Thyroid gland (tissue), 4 donors: ENCODE measurements at places on chromosomes 4 and X. TPM values are rescaled to one million over a fixed set of nuclear protein-coding genes. Genes with fewer than 3 reads are reported as not detected.

DNA sequence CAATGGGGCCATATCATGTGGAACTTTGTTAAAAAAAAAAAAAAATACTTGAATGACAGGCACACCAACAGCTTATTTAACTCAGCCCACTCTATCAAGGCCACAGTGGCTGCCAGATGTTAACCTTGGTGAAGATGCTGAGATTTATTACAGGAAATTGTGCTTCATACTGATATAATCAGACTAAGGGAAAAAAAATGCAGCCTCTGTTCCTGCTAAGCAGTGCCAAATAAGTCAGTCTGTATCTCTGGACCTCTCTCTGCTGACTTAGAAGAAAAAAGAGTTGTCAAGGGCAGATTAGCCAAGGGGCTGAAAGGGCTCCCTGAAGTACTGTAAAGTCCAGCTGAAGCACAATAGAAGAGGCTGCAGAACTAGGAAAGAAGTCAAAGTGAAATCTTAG, 677.7 kb upstream of the HTR2C start:
- DNase-seq, result no peak

DNA sequence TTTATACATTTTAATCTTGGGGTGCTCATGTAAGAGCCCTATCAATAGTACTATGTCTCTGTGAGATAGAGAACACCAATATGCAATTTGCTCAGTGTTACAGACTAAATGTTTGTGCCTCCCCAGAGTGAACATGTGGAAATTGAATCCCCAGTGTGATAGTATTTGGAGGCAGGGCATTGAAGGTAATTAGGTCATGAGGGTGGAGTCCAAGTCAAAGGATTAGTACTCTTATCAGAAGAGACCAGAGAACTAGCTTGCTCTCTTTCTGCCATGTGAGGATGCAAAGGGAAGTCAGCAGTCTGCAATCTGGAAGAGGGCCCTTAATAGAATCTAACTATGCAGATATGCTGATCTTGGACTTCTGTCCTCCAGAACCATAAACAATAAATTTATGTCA, 1317.0 kb downstream of the STIM2 start:
- DNase-seq, result no peak

DNA sequence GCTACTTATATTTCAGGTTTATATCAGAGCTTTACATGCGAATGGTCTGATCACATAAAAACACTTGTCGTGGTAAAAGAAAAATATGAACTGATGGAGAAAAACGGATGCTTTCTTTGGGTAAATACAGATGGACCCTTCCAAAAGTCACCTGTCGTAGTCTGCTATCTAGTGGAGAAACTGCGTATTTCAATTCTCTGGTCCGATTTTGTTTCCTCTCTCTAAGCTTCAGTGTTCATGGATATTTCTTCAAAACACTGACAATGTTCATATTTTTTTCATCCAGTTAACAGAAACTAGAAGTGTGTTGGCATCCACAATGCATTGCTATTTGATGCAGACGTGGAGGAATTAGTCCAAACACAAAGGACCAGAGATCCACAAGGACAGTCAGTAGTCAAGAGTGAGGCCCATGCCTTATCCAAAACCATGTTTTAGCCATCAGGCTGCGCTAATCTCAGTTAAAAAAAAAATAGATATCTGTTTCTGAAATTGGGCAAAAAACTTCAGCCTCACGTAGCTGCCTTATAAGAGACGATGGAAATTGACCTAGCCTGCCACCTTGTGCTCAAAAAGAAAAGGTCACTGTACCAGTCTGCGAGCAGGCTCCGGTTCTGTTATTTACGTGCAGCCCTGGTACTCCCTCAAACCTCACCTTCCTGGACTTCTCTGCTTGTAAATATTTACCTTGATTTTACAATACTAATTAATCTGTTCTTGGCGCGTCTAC, 16.0 kb downstream of the MEPE start:
- peak; percentile 30 for DNase-seq

- DNase-seq, result no peak
Observed at GRCh38 chrX:153435845-153436244, 10.0 kb downstream of the TREX2 start.

DNA sequence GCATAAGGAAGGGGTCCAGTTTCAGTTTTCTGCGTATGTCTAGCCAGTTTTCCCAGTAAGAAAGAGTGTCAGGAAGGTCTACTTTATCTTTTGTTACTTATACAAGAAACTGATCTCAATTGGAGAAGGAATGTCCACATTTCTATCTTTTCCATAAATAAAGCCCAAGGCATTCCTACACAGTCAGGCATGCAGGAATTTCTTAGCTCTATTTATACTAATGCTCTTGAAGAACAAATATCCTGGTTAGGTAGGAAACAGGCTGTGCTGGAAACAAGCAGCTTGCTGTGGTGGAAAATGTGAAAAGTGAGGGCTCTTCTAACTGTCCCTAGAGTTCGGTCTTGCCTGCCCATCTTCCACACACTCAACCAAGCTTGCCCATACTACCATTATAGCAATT, 37.9 kb upstream of the PITX2 start:
- no peak for DNase-seq

DNA sequence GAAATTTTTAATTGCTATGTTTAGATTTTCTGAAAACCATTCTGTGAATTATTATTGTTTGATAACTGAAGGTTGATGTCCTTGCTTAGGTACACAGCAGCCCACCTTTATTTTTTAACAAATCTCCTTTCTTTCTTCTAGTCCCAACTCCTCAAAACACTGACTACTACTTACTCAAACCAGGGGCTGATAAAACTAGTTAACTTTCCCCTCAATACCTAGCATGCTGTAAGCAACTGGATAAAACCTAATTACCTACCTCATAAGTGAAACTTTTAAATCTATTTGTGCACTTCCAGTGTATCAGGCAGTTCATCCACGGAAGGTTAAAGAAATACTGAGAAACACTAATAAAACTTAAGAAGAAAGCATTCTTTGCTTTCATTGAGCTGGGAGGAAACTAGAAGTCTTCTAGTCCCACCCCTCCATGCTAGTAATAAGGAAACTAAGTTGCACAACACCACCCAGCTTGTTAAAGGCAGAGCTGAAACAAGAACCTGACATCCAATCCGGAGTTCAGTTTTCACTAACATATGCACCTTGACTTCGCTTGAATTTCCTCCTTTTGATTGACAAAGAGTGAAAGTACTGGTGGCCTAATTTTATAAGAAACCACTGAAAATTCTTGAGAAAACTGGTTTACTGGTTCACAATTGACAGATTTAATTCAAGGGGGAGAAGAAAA, 180.2 kb upstream of the TET2 start:
- no peak for DNase-seq

- DNase-seq, result no peak
Observed at GRCh38 chr4:176654565-176655216, 138.0 kb downstream of the VEGFC start.

GRCh38 chr4:138522366-138522765, 280.2 kb upstream of the SLC7A11 start:
- DNase-seq, result no peak

DNA sequence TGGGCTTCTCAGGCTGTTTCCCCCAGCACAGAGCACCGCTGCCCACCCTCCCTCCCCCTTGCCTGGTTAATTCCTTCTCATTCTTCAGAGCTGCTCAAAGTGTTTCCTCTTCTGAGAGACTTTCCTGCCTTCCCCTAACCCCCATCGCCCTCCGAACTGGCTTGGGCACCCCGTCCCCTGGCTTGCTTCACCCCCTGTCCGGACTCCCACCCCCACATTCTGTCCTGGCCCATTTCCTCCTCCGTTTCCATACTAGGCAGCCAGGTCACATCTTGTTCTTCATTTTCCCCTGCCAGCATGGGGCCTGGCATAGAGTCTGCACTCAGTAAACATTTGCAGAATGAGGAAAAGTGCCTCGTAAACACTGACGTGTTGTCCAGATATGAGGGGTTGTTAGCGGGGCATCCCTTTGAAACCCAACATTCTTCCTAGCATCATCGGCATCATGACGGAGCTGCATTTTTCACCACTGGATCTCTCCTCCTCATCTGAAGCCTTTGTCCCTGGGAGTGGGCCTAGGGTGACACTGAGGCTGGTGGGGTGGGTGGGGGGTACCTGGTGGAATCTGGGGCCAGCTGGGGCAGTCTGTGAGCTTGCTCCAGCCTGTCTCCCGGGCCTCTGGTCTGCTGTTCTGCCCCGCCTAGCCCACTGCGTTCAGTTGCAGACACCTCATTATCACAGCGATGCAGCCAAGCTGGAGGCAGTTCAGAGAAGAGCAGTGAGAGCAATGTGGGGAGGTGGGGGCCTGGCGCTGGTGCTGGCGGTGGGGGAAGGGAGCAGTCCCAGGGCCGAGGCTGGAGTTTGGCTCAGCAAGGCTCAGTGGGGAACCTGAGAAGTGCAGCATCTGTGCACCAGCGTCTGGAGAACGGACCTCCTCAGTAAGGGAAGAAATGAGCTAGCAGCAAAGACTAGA, 149.4 kb upstream of the PJA1 start:
- no peak for DNase-seq

GRCh38 chrX:44946771-44947170, 73.8 kb downstream of the KDM6A start:
- no peak for DNase-seq

GRCh38 chr4:153468587-153468986, 2.4 kb downstream of the TMEM131L start:
- no peak for DNase-seq

DMP1 gene
- not detected for total RNA-seq

TRAPPC11 gene
- 48.2 TPM for total RNA-seq

STAG2 gene
- 108 TPM for total RNA-seq
